ENCODE measurements at places on chromosomes 3 and 15.

DNA sequence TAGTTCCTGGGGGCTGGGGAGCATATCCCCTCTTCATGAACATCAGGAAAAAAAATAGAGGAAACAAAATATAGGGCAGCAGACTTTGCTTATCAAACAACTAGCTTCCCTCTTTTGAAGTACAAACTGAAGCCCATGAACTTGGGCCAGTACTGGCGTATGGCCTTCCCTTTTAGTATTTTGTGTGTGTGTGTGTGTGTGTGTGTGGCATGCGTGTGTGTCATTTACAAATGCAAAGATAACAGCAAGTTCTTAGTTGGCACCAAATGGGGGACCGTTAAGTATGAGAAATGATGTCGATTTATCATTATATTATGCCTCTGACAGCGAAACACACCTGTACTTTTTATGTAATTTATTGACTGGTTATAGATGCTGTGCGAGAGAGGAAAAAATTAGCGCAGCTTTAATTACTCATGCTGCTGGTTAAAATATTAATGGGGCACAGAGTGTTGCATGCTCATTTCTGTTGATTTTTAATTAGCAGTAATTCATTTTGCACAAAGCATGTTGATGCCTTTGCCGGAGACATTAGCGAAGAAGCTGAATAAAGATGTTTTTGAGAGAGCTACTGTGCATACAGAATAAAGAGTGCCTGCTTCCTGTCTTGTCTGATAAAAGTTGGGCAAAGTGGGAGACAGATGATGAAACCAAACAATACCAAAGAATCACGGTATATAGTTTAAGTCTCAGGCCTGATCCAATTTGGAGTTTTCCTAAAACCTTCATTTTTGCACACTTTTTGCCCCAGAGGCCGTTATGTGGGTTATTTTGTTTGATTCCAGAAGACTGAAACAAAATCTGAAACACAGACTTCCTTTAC lies 297.1 kb downstream of the SATB1 start:
- DNase-seq, result no peak

DNA sequence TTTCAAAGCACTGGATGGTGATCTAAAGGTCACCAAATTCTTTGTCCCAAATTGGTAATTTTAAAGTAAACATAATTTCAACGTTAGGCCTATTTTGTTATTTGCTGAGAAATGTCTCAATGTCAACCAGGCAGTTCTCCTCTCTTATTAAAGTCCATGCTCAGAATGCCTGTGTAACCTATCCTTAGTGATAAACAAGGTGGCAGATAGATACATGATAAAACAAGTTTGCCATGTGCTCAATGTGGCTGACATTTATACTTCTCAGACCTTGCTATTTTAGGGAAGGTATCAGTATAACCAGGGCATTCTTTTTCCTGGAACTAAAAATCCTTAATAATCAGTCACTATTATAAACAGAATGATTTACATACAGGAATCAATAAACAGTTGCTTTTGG lies 8.5 kb downstream of the MBNL1 start:
- no peak for DNase-seq

DNA sequence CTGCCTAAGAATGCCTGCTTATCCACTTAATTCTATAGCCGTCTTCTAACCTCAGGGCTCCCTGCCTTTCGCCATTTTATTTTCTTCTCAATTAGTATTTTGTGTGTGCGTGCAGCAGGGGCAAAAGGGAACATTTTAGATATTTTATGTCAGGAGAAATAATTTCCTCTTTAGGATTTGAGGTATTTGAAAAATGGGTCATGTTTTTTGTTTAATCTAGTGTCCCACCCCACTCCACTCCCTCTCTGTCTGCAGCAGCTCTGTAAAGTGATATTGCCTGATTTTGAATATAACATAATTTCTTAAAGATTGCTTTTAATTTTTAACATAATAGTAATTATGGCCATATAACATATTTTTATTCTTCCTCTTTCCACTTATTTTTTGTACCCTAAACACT lies 593.2 kb upstream of the DPPA4 start:
- no peak for DNase-seq

DNA sequence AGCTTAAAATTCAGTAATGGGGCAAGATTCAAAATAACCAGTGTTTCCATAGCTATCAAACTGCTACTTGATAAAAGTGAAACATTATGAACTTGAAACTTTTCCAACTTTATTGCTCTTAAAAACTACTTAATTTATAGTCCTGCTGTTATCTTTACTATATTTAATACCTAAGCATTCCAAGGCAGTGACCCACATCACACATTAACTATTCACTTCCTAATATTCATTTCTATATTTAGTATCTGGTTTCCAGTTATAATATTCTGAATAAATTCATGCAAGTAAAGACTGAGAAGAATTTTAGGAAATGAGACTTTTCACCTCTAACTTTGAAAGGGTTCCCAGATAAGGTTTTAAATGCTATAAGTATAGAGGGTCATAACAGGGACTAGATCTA lies 64.9 kb downstream of the UACA start:
- DNase-seq, result no peak

- no peak for DNase-seq
Observed at GRCh38 chr3:97655971-97656370, 108.6 kb upstream of the ARL6 start.
